ENCODE measurements at places on chromosomes 1 and 21.

DNA sequence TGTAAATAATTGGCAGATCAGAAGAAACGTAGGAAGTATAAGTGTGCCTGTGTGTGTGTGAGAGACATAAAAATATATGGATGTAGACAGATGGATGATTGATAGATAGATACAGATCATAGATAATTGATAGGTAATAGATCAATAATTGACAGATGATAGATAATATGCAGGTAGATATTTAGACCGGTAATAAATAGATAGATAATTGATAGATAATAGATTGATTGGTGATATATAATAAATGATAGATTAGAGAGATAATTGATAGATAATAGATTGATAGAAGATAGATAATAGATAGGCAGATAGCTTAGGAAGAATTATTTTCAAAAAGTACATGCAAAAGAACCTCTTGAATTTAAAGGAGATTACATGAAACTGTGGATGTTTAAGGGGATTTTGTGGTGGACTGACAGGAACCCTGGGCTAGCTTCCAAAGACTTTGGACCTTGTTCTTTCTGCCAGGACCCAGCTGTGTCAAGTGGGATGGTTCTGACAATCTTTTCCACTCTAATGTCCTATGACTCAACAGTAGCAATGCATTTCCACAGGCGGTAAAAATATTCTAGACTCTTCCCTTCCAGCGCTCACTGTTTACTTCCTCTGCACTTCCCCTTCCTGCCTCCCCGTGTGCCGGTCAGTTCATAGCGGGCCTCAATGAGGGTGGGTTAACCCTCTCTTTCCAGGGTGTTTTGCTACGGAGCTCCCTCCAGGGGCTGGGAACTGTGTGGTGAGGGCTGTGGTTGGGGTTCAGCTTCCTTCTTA lies 39.4 kb downstream of the KCNJ15 start:
- peaks cover 11% of the 10 kb centered on the region for H3K4me1 ChIP-seq
- H3K4me3 ChIP-seq: no peak overlapping the region
- no peaks in the 10 kb centered on the region for H3K36me3 ChIP-seq
- peak; percentile 28 for DNase-seq
- H3K27ac ChIP-seq: no peak overlapping the region

- DNase-seq: no peak
- no peaks in the 10 kb centered on the region for H3K36me3 ChIP-seq
- no peak overlapping the region for H3K4me3 ChIP-seq
- H3K27me3 ChIP-seq: no peaks in the 10 kb centered on the region
Measured at GRCh38 chr1:217364220-217364619, 266.7 kb downstream of the GPATCH2 start.

DNA sequence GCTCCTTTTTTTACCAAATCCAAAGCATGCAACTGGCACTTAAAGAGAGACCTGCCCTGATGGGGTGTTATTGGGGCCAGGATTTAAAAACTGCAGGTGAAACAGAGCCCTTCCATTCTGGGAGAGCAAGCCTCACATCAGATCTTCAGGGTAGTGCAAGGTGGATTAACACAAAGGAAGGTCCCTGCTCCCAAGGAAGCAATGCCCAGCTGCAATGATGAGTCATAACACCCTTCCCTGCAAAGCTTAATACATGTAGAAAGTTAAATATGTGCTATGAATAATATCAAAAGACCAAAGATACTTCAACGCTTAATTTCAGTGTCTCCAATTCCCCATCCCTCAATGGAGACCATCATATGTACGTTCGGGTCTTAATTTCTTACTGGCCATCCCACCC lies 508.0 kb downstream of the OMA1 start:
- H3K4me1 ChIP-seq: no peaks in the 10 kb centered on the region
- H3K27me3 ChIP-seq: no peaks in the 10 kb centered on the region
- H3K36me3 ChIP-seq: no peaks in the 10 kb centered on the region
- H3K27ac ChIP-seq: no peak overlapping the region

GRCh38 chr1:1730870-1731269 lies 6.7 kb upstream of the CDK11A start:
- H3K36me3 ChIP-seq: peaks cover 50% of the 10 kb centered on the region
- no peak for DNase-seq
- no peaks in the 10 kb centered on the region for H3K27me3 ChIP-seq
- no peak overlapping the region for H3K4me3 ChIP-seq

DNA sequence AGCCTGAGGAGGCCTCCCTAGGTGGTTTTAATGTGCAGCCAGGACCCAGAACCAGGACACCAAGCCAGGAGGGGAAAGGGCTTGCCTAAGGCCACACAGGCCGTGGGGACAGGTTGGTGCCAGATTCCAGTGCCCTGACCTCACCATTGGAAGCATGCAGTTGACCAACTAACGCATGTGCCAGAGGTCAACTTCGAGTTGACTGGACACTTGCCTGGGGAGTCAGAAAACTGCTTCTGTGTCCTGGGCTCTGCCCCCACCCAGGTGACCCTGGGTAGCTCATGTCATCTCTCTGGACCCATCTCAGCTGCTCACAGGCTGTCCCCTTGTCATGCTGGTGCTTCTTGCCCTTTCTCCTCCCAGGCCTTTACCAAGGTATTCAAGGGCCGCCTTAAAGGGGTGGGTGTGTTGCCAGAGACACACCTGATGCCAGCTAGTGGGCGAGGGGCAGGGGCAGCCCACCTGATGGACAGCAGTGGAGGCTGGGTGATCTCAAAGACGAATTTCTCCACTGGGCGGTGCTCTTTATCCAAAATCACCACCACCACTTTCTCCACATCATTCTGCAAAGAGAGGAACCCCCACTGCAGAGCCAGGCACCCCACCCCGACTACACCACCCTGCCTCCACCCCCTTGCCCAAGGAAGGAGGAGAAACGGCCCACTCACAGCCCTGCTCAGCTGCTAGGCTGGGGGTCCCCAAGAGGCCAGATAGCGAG lies 4.4 kb downstream of the MAD2L2 start:
- H3K4me3 ChIP-seq: no peak overlapping the region
- H3K27ac ChIP-seq: no peak overlapping the region
- H3K27me3 ChIP-seq: no peaks in the 10 kb centered on the region
- no peak for DNase-seq
- peaks cover 62% of the 10 kb centered on the region for H3K36me3 ChIP-seq
- H3K4me1 ChIP-seq: peaks cover 16% of the 10 kb centered on the region

GRCh38 chr1:69567652-69568420 lies at the start of gene LRRC7:
Gene LRRC7, plus strand, starts transcription at chr1:69567922. Its CDS starts 718 bp downstream, at chr1:69568640.
- DNase-seq: peak; percentile 90
- peak within 1 kb of the TSS; percentile 88 for H3K27ac ChIP-seq
- peaks cover 8% of the 10 kb centered on the region for H3K27me3 ChIP-seq
- H3K4me1 ChIP-seq: peaks cover 4% of the 10 kb centered on the region

DNA sequence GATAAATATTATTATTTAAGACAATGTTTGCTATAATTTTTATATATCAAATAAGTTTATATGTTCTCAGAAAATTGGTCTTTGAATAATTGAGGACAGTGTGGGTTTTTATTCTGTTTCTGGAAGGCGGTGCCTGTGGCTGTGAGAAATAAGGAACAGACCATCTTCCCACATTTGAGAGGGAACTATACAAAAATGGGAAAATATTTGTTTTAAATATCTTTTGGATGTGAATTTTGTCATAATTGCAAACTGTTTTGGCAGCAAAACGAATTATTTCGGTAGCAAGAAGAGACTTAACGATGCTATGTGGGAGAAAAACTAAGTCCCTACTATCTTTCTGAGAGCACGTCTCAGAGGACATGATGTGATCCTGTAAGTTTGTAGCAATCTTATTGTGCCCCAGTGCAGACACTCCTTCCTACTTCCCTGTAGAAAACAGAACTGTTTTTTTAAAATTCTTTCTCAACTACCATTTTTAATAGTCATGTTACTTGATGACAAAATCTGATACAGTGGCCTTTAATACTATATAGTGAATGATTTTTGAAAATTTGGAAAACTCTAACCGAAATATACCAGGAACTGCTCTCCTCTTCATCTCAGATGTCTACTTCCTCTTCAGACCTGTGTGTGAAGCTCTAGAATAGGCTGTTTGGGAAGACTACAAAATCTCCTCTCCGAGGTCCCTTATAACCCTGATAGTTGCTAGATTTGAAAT lies 25.4 kb downstream of the PTPRC start:
- no peaks in the 10 kb centered on the region for H3K27me3 ChIP-seq
- H3K4me1 ChIP-seq: no peaks in the 10 kb centered on the region
- no peak for DNase-seq
- no peak overlapping the region for H3K4me3 ChIP-seq
- no peak overlapping the region for H3K27ac ChIP-seq

DNA sequence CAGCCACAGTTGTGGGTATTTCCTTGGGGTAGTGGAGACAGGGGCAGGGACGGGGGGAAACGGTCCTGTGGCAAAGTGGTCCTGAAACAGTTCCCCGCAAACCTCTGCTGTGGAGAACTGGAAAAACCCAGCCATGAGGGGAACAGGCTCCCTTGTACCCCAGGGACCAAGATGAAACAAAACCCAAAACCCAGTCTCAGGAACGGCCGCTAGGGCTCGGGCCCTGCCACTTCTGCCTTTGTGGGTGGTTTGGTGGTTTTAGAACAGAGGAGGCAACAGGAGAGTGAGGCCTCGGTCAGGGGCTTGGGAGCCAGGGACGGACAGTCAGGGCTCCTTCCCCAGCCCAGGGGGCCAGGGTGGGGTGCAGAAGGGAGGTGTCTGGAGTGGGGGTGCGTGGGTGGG lies 24.8 kb upstream of the EDN2 start:
- DNase-seq: no peak
- no peak overlapping the region for H3K4me3 ChIP-seq
- H3K27me3 ChIP-seq: no peaks in the 10 kb centered on the region

GRCh38 chr1:168119750-168120149 lies 17.0 kb downstream of the GPR161 start:
- peaks cover 11% of the 10 kb centered on the region for H3K36me3 ChIP-seq
- H3K27ac ChIP-seq: no peak overlapping the region
- peaks cover 6% of the 10 kb centered on the region for H3K4me1 ChIP-seq
- no peaks in the 10 kb centered on the region for H3K27me3 ChIP-seq

DNA sequence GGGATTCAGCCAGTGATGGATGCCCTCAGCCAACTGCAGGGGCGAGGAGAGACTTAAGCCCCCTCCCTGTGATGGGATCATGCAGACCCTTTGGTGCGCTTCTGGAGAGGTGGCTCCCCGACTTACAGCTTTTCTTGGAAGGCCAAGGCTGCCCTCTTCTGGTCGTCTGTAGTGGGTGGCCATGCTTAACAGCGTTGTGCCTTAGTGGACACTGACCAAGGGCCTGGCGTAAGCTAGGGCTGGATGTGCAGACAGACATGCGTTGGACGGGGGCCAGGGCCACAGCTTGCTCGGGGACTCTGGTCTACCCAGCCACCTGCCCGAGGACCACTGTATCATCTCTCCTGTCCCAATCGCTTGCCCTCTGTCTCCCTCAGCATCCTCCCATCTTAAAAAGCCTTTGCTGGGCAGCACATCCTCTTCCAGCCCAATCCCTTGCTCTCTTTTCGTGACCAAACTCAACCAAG lies 5.5 kb downstream of the AZIN2 start:
- H3K4me1 ChIP-seq: peaks cover 30% of the 10 kb centered on the region
- no peak overlapping the region for H3K27ac ChIP-seq
- peak; percentile 91 for DNase-seq
- no peaks in the 10 kb centered on the region for H3K36me3 ChIP-seq
- H3K27me3 ChIP-seq: no peaks in the 10 kb centered on the region
- no peak overlapping the region for H3K4me3 ChIP-seq

DNA sequence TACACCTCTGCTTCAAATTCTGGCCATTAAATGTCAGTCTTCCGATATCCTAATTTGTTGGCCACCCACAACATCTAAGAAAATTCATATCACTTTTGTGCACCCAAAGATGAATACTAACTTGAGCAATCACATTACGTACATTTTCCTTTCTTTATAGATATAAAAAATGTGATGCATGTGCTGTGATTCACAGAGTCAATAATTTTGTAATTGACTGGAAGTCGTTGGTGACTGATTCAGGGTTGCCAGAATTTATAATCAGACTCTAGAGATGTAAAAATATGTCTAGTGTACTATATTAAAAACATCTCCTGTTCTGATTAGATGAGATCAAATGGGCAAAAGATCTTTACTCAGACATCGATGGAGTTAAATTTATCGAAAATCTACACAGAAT lies 150.0 kb upstream of the KCTD3 start:
- no peaks in the 10 kb centered on the region for H3K27me3 ChIP-seq
- no peaks in the 10 kb centered on the region for H3K36me3 ChIP-seq
- no peak for DNase-seq
- H3K27ac ChIP-seq: no peak overlapping the region
- H3K4me1 ChIP-seq: no peaks in the 10 kb centered on the region
- H3K4me3 ChIP-seq: no peak overlapping the region

DNA sequence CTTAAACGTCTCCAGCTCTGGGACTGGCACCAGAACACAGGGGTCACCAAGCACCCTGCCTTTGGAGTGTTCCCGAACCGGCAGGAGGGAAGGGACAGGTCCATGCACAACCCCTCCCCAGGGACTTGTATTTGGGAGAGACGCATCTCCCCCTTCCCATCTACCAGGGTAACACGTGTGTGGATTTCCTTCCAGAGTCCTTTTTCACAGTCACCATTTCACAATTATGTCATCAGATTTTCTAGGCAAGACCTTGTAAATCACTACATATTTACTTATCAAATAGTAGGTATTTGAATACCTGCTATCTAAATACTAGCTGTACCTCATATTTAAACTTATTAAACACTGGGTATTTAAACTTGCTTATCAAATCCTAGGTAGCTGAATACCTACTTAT lies 57.4 kb upstream of the AJAP1 start:
- peaks cover 11% of the 10 kb centered on the region for H3K4me1 ChIP-seq
- no peaks in the 10 kb centered on the region for H3K27me3 ChIP-seq
- H3K36me3 ChIP-seq: no peaks in the 10 kb centered on the region
- H3K27ac ChIP-seq: no peak overlapping the region

GRCh38 chr1:93753791-93754763 lies 72.4 kb upstream of the BCAR3 start:
- no peak overlapping the region for H3K4me3 ChIP-seq
- DNase-seq: no peak
- H3K27me3 ChIP-seq: no peaks in the 10 kb centered on the region

DNA sequence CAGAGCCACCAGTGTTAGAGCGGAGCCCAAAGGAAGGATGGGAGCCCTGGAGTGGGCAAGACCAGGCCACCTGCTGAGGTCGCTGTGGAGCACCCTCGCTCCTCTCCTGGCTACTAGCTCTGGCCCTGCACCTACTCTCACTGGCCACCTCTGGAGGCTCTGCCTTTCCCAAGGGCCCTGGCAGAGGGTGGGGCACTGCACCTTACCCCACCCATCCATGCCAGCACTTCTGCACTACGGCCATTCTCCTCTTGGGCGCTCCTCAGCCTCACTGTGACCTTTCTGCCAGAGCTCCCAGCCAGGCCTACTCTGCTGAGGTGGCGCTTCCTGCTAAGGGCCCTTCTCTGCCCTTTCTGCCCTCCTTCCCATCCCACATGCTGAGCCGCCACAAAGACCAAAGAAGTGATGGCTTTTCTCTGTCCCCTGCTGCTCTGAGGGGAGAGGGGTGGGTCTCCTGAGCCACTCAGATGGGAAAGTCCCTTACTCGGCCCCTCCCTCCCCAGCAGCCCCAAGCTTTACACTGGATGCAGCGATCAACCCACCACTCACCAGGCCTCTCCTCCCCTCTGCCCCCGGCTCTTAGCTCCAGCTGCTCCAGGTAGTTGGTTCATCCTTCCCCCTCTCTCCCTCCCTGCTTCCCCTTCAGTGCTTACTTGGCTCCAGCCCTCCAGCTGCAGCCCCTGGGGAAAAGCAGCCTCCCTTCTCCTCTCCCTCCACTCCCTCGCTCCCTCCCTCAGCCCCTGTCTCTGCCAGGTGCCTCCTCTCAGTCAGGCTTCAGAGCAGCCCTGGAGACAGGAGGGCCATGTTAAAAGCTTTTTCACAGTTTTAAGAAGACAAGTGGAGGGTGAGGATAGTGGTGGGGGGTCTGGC lies 14.8 kb upstream of the TMEM222 start:
- no peak overlapping the region for H3K27ac ChIP-seq
- H3K36me3 ChIP-seq: peaks cover 51% of the 10 kb centered on the region
- H3K27me3 ChIP-seq: no peaks in the 10 kb centered on the region
- peaks cover 18% of the 10 kb centered on the region for H3K4me1 ChIP-seq

Measured in spinal cord (tissue), 10 donors.